ENCODE measurements at places on chromosomes 4 and X.

- DNase-seq = no peak
These were observed 1166.3 kb upstream of the PCDH7 start for GRCh38 chr4:29553846-29554245.

DNA sequence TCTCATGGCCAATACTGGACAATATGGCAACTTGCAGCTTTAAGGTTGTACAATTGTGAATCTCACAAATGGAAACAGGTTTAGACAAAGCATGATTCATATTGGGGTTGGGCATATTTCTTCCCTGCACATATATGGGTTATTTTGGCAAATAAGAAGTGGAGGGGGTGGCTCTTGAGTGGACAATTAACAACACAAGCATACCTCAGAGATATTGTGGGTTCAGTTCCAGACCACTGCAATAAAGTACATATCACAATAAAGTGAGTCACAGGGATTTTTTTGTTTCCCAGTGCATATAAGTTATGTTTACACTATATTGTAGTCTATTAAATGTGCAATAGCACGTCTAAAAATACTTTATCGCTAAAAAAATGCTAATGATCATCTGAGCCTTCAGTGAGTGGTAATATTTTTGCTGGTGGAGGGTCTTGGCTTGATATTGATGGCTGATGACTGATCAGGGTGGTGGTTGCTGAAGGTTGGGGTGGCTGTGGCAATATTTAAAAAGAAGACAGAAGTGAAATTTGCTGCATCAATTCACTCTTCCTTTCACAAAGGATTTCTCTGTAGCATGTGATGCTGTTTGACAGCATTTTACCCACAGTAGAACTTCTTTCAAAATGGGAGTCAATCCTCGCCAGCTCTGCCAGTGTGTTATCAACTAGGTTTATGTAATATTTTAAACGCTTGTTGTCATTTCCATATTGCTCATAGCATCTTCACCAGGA, 50.5 kb upstream of the OGT start:
- DNase-seq = no peak

- DNase-seq = no peak
These were observed 22.2 kb upstream of the SYNPO2 start for GRCh38 chr4:118866442-118866841.

- no peak for DNase-seq
These were observed 534.9 kb upstream of the FMR1 start for GRCh38 chrX:147376601-147377422.

GRCh38 chr4:11011249-11011648, 326.7 kb upstream of the CLNK start:
- DNase-seq = no peak

GRCh38 chr4:182507805-182508204, 264.6 kb downstream of the TENM3 start:
- DNase-seq = no peak

- DNase-seq = no peak
These were observed 148.9 kb downstream of the ADAM29 start for GRCh38 chr4:175066923-175067627.

DNA sequence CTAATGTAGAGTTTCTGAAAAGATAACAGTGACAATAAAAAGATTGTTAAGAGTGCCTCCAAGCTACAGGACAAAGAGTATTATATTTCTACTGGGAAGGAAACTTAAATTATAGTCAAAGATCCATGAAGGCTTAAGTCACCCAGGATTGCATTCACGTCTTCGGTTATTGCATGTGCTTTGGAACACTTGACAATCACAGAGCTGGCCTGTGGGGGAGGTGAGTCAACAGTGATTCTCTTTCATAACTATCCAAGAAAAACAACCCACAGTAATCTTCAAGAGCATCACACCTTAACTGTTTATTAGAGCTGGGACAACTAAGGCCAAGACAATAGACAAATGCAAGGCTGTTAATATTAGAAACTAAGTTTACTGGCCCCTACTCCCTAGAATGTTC, 40.3 kb downstream of the PDGFC start:
- DNase-seq = no peak

- no peak for DNase-seq
These were observed 9.5 kb upstream of the CXCR3 start for GRCh38 chrX:71627588-71628404.

GRCh38 chr4:12844141-12844540, 640.0 kb downstream of the RAB28 start:
- DNase-seq = no peak

DNA sequence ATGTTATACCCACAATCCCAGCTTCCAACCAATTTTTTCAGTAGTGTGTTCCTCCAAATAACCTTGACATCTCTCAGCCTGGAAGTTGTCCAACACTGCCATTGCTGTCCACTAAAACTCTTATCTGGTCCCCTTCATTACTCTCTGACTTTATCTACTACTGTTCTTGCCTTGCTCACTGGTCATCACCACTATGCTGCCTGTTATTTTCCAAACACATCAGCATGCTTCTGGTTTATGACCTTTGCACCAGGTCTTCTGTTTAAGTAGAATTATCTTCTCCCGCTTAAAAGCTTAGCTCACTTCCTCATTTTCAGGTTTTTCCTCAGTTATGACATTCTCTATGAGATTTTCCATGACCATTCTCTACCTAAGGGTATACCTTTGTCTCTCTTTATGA, 5.5 kb downstream of the ELMOD2 start:
- DNase-seq = no peak

All from kidney capillary endothelial cell (primary cell).